Mesenchymal stem cell (in vitro differentiated cells and primary cell): ENCODE measurements at places on chromosomes 6 and 20.

- peak; percentile 53 for DNase-seq
Measured at GRCh38 chr20:45629496-45630100, at the start of gene WFDC10A. Gene WFDC10A, plus strand, starts transcription at chr20:45629739. Its CDS starts 75 bp downstream, at chr20:45629814.

- DNase-seq: no peak
Measured at GRCh38 chr6:52910091-52910490, 593 bp upstream of the GSTA3 start.

- no peak for DNase-seq
Measured at GRCh38 chr6:153215242-153215641, 84.2 kb upstream of the RGS17 start.

GRCh38 chr6:52512199-52512598 lies 64.7 kb downstream of the TRAM2 start:
- peak; percentile 93 for DNase-seq

- no peak for DNase-seq
Measured at GRCh38 chr20:5234158-5234557, 82.6 kb downstream of the PROKR2 start.

- no peak for DNase-seq
Measured at GRCh38 chr20:33475381-33476152, 14.3 kb upstream of the CBFA2T2 start.
